WTC11 (cell line): ENCODE measurements at places on chromosomes 1 and 21.

DNA sequence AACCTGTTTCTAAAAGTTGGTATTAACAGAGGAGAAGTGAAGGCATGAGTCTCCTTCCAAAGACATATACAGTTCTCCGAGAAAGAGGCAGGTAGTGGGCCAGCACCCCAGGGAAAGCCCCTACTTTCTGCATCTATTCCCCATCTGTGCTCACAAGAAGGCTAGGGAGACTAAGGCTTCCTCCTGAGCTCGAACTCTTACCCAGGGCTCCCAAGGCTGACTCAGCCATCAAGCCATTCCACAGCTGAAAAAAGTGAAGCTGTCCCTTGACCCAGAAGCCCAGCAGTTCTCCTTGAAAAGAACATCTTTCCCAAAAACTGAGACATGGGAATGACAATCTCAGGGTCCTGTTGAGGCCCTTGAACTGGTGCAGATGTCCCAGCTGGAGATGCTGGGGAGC is 1.9 kb upstream of the PADI3 start:
- no peak for DNase-seq

DNA sequence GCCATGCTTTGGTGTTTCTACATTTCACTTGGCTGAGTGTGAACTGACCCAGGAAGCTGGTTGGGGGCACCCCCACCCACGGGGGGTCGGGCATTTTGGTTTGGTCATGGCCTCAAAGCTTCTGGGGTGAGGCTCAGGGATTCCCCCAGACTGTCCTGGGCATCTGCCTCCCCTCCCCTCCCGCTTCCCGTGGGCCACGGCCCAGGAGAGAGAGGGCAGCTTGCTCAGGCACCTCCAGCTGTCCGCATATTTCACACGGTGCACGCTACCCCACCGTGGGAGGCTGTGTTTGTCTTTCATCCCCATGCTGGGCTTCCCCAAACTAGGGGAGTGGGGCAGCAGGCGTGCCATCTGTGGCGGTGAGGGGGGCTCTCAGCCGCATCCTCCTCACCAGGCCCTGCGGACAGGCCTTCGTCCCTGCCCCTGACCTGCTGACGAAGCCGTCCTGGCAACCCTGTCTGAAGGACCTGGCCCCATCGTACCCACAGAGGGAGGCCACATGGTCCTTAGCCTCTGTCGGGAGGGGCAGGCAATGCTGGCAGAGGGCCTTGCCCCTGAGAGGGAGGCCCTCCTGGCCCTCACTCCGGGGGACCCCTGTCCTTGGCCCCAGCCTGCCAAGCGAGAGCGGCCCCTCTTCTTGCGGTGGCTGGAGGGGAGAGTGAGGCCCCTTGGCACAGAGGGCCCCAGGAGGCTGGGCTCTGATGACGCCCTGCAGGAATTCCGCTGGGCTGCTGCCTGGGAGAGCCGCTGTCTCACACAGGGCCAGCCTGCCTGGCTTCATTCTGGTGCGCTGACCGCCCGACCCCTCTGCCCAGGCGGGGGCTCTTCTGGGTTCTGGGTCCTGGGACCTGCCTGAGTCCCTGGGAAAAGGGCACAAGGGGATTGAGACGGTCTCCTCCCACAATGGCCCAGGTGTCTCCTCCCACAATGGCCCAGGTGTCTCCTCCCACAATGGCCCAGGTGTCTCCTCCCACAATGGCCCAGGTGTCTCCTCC is 22.1 kb downstream of the TP73 start:
- peak; percentile 63 for DNase-seq

- DNase-seq: no peak
These were observed 150.7 kb downstream of the DSCAM start for GRCh38 chr21:40696246-40696645.

DNA sequence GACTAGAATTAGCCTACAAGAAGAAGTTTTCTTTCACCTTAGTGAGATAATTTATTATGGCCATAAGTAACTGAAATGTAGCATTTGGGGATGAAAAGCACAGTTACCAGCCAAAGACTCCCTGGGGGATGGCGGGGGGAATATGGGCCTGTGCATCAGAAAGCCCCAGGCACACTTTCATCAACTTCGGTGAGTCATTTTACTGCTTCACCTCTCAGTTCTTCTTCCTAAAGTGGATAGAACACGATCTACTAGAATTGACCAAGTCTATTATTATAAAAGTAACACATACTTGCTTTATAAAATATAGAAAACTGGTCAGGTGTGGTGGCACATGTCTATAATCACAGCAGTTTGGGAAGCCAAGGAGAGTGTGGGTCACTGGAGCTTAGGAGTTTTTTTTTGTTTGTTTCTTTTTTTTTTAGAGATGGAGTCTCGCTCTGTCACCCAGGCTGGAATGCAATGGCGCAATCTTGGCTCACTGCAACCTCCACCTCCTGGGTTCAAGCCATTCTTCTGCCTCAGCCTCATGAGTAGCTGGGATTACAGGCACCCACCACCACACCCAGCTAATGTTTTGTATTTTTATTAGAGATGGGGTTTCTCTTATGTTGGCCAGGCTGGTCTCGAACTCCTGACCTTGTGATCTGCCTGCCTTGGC is 141.8 kb downstream of the ZZZ3 start:
- no peak for DNase-seq

GRCh38 chr1:1244192-1244811 is 2.2 kb downstream of the C1QTNF12 start:
- DNase-seq: no peak

DNA sequence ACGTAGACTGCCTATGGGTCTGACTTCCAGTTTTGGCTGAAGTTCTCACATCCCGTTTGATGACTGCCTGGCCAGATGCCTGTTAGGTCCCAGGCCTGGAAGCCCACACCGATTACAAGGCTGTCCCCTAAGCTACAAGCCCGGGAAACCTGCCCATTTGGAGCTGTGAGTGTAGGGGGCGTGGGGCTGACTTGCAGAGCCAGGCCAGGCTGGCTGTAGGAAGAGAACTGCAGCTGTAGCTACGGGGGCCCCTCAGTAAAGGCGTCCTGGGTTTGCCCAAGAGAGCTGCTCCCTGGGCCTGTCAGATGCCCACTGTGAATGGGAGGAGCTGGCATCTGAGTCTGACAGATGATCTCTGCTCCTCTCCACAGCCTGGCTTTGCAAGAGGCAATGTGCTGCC is 199.7 kb downstream of the CAMTA1 start:
- no peak for DNase-seq

DNA sequence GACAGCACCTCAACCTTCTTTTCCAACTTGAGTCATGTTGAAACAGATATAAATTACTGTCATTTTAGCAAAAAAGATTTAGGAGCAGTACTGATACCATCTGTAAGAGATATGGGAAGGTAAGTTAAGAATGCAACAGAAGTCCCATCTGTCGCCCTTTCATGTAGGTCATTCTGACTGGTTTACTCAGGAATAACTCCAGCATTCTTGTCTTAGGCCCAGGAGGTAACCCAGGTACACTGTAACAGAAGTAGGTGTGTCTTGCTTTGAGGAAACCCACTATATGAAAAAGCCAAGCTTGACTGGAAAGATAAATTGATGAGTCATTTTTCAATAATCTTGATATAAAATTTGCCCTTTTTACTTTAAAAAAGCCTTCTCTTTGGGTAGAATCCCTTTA is 35.4 kb downstream of the PGM1 start:
- no peak for DNase-seq

DNA sequence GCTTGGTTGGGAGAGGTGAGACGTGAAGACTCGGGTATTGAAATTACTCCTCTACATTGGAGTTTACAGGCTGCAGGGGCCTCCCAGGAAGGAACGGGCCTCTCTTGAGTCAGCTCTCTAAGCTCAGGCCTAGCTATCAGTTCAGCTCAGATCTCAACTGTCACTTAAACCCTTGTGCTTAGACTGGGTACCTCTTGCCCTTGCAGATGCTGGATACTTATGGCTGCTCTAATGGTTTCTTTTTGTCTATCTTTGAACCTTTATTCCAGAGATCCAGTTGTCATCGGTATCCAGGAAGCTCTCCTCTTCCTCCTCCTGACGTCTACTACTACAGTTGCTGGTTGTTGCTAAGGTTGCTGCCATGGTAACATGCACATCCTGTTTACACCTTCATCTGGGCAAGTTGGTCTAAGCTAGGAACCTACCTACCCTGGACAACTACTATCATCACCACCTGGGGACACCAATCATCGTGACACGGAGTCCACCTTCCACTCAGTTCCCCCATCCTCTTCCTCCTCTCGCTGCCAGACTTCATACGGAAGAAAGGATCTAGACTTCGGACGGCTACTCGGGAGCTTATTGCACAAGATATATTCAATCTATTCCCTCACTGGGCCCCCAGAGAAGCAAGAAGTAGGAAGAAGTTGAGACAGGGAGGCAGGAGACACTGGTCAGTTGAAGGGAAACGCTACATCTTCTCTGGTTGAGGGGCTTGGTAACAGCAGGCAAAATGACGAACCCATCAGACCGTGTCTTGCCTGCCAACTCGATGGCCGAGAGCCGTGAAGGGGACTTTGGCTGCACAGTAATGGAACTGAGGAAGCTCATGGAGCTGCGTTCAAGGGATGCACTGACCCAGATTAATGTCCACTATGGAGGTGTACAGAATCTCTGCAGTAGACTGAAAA is 56.1 kb downstream of the ATP2B4 start:
- peak; percentile 33 for DNase-seq

DNA sequence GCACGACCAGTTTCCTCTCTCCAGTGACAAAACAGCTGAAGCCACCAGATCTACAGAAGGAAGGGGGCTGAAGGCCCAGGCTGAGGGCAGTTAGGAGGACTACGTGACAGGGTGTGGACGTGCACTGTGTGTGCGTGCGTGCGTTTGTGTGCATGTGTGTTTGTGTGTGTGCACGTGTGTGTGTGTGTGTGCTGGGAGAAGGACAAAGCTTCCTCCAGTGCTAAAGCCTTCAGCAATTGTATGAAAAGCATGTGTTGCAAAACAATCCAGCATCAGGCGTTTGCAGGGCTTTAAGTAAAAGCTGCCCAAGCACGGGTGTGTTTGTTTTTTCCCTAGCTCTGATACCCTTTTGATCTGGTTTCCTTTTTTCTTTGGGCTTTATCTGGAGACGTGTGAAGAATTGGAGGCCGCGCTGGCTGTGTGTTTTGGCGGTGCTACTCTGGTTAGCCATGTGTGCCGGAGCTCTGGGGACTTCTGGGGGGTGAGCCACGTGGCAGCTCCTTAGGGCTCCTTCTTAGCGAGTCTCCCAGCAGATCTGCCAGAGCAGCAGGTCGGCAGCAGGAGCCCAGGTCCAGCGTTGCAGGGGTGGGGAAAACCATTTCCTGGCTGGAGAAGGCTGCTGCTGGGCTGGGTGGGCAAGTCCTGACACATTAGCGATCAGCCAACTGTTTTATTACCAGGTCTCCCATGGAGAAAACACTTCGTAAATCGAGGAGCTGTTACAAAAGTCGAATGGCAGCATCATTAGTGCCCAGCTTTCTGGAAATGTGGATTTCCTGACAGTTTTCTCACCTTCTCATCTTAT is 73.4 kb downstream of the UCK2 start:
- DNase-seq: no peak

GRCh38 chr1:210857146-210857663 is 276.7 kb downstream of the KCNH1 start:
- DNase-seq: no peak

DNA sequence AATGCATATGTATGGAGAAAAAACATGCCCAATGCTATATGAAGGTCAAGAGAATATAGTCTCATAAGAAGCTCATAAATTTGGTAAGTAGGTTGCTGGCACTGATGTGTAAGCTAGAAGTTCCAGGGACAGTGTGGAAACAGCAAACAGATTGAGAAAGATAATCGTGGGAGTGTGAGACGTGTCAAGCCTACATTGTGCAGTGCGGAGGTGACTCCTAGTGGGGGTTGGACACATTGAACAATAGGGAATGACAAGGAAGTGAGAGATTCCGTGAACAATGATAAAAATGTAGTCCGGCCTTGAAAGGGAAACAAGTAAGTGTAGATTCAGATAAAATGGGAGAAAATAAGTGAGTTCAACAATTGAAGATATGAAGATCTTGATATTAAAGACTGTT is 788.4 kb upstream of the PRMT6 start:
- DNase-seq: peak; percentile 10

DNA sequence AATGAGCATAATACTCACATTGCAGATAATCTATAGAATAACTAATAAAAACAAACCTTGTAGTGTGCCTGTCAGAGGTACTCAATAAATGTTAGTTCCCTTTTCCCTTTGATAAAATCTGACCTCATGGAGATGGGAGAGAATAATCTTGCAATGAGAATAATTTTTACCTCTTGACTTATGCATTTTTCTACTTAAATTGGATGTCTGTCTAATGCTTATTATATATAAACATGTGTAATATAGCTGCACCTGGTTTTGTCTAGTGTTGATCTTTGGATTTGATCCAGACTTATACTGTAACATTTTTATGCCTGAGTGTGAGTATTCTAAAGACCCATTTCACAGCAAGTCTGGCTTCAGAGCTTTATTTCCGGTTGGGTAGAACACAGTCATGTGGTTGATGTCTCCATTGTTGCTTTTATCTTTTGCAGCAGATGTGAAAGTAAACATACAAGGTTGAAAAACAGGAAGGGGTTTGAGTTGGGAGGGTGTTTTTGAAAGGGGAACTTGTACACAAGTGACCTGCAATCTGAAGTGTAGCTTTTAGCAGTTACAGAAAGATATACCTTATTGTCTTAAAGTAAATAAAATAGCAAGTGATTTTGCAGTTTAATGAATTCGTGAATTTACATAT is 12.4 kb downstream of the EPB41 start:
- DNase-seq: no peak

- no peak for DNase-seq
These were observed 113.2 kb downstream of the TOMM20 start for GRCh38 chr1:235015291-235015985.

DNA sequence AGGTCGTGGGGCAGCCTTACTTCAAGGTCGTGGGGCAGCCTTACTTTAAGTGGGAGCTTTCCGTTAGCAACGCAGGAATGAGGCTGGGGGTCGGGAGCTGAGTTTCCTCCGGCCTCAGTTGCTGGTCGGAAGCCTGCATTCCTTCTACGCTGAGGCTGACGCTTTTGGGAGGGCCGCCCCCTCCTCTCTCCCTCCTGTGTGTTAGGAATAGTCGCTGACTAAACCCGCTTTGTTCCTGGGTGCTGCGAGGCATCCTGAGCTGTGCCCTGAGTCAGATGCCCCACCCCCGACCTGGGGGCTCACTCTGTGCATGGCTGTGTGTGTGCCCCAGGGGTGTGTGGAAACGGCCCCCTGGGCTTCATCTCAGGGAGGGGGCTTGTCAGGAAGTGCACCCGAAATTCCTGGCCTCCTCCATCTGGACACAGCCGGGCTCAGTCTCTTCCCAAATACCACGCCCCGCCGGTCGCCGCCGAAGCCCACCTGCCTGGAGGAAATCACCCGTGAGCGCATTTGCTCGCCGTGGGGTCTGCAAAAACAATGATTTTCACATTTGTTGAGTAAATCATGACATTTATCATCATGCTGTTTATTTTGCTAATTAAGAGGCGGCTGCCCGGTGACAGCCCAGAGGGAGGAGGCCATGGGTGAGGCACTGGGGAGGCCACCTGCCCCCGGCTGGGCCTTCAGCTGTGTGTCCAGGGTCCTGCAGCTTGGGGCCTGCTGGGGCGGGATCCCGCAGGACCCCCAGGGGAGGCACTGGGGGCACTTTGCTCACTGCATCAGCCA is 121.4 kb downstream of the PRDM16 start:
- no peak for DNase-seq

DNA sequence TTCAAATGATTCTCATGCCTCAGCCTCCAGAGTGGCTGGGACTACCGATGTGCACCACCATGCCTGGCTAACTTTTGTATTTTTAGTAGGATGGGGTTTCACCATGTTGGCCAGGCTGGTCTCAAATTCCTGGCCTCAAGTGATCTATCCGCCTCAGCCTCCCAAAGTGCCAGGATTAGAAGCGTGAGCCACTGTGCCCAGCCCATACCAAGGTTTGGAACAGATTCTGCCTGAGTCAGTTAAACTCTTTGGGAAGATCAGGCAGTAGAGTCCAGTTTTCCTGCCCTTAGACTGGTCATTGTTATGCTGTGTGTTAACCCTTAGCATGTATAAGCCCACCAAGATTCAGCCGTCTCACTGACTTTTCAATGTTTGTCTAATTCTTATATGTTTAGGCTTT is 48.3 kb upstream of the LYPLAL1 start:
- no peak for DNase-seq
